Cortex of kidney (tissue), 1 donor: ENCODE measurements at places on chromosomes 12 and 14.

DNA sequence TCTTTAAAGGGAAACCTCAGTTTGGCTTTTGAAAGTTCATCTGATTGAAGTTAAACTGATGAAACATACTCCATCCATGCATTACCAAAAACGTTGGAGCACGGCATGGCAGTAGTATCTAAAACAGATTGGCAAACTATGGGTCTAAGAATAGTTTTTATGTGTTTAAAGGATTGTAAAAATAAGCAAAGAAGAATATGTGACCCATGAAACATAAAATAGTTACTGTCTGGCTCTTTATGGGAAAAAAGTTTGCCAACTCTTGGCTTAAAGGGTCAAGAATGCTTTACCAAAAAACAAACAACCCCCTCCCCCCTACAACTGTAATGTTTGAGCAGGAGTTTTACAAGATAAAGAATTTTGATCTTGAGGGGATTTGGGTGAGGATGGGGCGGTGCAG, 32.6 kb downstream of the TRAF3 start:
- no peak for DNase-seq

DNA sequence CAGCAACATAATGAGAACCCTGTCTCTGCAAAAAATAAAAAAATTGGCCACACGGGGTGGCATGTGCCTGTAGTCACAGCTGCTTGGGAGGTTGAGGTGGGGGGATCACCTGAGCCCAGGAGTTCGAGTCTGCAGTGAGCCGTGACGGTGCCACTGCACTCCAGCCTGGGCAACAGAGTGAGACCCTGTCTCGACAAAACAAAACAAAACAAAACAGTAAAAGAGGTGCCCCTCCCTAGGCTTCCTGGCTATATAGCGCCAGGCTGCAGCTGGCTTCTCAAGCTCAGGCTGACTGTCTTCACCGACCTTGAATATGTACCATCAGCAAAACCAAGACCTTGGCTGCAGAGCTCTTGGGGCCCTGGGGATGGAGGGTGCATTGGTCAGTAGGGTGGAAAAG, 29.4 kb downstream of the TSPAN9 start:
- DNase-seq: no peak

- no peak for DNase-seq
Measured at GRCh38 chr12:79444089-79444488, 246.7 kb downstream of the PAWR start.

DNA sequence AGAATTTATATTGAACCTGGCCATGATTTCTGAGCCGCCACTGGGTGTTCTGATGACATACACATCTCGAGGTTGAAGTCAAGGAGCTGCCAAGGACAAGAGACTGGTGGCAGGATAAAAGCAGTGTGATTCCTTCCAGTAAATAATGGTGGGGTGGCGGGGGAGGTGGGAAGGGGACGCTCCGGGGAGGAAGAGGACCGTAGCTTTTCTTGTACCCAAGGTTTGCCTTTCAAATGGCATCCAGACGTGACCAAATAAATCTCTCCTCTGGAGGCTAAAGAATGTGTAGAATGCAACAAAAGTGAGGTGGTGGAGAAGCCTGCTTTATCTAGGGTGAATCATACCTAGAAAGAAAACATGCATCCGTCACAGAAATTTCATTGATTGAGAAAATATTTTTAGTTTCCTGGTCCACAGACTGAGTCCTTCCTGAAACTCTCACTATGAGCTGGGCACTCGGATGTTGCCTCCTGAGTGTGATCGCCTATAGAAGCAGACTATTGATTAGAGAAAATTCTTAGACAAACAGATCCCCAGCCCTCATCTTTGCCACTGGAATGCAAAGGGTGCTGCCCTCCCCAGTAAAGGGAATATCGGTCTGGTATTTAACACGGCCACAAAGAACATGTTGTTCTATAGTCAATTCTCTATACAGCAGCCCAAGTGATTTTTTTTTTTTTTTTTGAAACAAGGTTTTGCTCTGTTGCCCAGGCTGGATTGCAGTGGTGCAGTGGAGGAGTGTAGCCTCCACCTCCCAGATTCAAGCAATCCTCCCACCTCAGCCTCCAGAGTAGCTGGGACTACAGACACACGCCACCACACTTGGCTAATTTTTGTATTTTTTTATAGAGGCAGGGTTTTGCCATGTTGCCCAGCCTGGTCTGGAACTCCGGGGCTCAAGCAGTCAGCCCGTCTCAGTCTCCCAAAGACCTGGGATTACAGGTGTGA, 112.1 kb downstream of the DPF3 start:
- DNase-seq: no peak

DNA sequence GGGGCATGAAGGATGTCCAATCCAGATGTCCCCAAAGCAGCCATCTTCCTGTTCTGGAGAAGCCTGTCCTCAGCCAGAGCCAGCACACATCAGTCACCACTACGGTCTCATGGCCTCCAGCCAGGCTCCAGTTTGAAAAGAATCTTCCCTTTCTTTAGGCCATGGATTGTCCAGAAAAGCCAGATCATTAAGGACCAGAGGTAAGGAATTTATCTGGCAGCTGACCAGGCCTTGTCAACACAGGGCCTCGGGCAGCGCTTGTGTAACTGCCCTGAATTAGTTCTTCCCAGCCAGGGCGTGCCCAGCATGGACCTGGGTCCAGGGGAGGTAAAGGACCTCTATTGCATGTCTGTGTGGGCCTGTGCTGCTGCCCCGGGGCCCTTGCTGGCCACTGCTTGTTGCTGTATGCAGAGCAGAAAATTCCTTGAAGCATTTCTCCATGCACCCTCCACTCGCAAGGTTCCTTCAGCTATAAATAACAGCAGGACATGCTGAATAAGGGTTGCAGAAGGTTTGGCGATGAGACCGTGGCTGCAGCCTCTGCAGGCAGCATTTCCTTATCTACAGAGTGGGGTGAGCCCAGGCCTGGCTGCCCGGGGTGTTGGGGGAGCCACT, 21.7 kb upstream of the VPS37B start:
- DNase-seq: no peak

- no peak for DNase-seq
Measured at GRCh38 chr14:50113381-50114035, 2.9 kb downstream of the VCPKMT start.
